ENCODE measurements at places on chromosomes 4 and X. TPM values are rescaled to one million over a fixed set of nuclear protein-coding genes. Genes with fewer than 3 reads are reported as not detected.

GRCh38 chr4:140609548-140610425 lies 41.0 kb upstream of the UCP1 start:
- H3K36me3 ChIP-seq = no peaks in the 10 kb centered on the region
- no peak overlapping the region for H3K4me3 ChIP-seq
- H3K4me1 ChIP-seq = no peaks in the 10 kb centered on the region

GRCh38 chr4:123298261-123298660 lies 98.3 kb upstream of the SPRY1 start:
- H3K4me3 ChIP-seq = no peak overlapping the region
- no peaks in the 10 kb centered on the region for H3K27me3 ChIP-seq
- DNase-seq = no peak

- no peaks in the 10 kb centered on the region for H3K36me3 ChIP-seq
- no peak overlapping the region for H3K27ac ChIP-seq
- no peaks in the 10 kb centered on the region for H3K4me1 ChIP-seq
- no peak for DNase-seq
- H3K4me3 ChIP-seq = no peak overlapping the region
Observed at GRCh38 chrX:118062817-118063615, 53.6 kb downstream of the KLHL13 start.

- H3K36me3 ChIP-seq = no peaks in the 10 kb centered on the region
- no peak overlapping the region for H3K27ac ChIP-seq
- H3K4me1 ChIP-seq = peaks cover 13% of the 10 kb centered on the region
- DNase-seq = no peak
- no peaks in the 10 kb centered on the region for H3K27me3 ChIP-seq
Observed at GRCh38 chr4:98481167-98481566, 177.2 kb downstream of the TSPAN5 start.

DNA sequence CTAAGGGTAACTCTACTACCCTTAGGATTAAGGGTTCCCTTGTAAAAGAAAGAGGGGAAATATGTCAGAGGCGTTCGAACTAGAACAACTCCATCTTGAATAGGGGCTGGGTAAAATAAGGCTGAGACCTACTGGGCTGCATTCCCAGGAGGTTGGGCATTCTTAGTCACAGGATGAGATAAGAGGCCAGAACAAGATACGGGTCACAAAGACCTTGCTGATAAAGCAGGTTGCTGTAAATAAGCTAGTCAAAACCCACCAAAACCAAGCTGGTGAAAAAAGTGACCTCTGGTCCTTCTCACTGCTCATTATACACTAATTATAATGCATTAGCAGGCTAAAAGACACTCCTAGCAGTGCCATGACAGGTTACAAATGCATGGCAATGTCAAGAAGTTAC lies 922.0 kb downstream of the DMD start:
- no peak overlapping the region for H3K27ac ChIP-seq
- H3K36me3 ChIP-seq = no peaks in the 10 kb centered on the region
- no peaks in the 10 kb centered on the region for H3K27me3 ChIP-seq
- no peaks in the 10 kb centered on the region for H3K4me1 ChIP-seq
- DNase-seq = no peak

- H3K4me1 ChIP-seq = no peaks in the 10 kb centered on the region
- H3K27me3 ChIP-seq = no peaks in the 10 kb centered on the region
- no peak overlapping the region for H3K27ac ChIP-seq
- no peak for DNase-seq
- no peak overlapping the region for H3K4me3 ChIP-seq
Observed at GRCh38 chrX:2474280-2474962, 26.4 kb downstream of the DHRSX start.

DNA sequence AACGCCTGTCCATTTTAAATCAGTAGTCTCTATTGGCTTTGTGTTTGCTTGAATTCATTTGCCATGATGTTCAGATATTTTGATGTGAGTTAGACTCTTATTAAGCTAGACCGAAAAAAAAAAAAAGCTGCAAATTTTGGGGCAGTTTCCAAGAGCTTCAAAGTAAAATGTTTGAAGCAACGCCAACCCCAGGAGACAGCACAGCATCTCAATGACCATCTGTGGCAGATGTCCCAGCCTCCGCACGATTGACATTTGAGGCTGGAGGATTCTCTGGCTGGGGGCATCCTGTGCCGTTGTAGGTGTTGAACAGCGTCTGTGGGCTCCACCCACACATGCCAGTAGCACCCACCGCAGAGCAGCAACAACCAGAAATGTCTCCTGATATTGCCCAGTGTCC lies 17.1 kb upstream of the ARSF start:
- H3K4me1 ChIP-seq = no peaks in the 10 kb centered on the region
- no peak overlapping the region for H3K27ac ChIP-seq
- no peaks in the 10 kb centered on the region for H3K36me3 ChIP-seq
- no peaks in the 10 kb centered on the region for H3K27me3 ChIP-seq

GRCh38 chr4:16862697-16863096 lies 35.7 kb downstream of the LDB2 start:
- H3K4me3 ChIP-seq = no peak overlapping the region
- DNase-seq = no peak
- H3K36me3 ChIP-seq = no peaks in the 10 kb centered on the region
- no peak overlapping the region for H3K27ac ChIP-seq

- H3K36me3 ChIP-seq = no peaks in the 10 kb centered on the region
- no peaks in the 10 kb centered on the region for H3K27me3 ChIP-seq
- H3K4me1 ChIP-seq = no peaks in the 10 kb centered on the region
- no peak overlapping the region for H3K4me3 ChIP-seq
- no peak for DNase-seq
- H3K27ac ChIP-seq = no peak overlapping the region
Observed at GRCh38 chr4:156194896-156195295, 241.2 kb upstream of the CTSO start.

DNA sequence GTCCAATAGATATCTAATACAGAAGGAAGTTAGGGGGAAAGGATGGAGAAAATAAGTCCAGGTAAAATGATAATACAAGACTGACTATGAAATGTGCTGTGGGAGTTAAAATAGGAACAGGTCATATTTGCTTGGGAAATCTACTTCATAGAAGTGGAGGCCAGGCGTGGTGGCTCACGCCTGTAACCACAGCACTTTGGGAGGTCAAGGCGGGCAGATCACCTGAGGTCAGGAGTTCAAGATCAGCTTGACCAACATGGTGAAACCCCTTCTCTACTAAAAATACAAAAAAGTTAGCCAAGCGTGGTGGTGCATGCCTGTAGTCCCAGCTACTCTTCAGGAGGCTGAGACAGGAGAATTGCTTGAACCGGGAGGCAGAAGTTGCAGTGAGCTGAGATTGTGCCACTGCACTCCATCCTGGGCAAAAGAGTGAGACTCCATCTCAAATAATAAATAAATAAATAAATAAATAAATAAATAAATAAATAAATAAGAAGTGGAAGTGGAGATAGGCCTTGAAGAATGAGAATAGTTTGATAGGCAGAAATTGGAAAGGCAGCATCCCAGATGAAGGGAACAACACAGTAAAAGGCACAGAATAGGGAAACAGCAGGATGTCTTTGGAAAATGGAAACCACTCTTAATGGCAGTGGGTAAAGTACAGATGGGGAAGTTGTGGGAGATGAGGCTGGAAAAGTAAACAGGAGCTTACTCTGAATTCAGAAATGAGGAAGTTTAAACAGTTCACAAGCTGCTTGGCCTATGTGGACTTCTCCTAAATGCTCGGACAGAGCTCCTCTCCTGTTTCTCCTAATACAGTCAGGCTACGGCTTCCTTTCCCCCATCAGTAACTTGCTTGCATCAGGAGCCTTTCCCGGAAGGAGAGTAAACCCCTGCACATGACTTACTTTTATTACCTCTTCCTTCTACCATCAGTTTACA lies 15.1 kb upstream of the GK start:
- H3K4me3 ChIP-seq = no peak overlapping the region
- DNase-seq = no peak
- no peaks in the 10 kb centered on the region for H3K27me3 ChIP-seq
- H3K36me3 ChIP-seq = no peaks in the 10 kb centered on the region
- H3K27ac ChIP-seq = no peak overlapping the region

DNA sequence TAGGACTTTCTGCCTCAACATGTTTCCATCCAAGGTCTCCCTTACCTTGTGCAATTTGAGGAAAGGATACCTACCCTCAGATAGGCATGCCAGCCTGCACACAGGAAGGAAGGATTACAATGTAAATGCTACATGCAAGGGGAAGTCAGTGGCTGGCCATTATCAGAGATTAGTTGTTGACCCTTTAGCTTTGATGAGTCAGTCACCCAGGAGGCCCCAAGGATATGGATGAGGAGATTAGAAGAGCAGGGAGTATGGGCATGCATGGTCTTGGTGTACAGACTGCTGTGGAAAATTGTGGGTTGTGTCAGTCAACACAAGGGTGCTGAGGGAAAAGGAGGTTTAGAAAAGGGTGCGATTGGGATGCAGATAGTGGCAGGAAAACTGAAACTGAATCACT lies 92.0 kb downstream of the GUCY2F start:
- no peaks in the 10 kb centered on the region for H3K27me3 ChIP-seq
- no peak for DNase-seq
- no peaks in the 10 kb centered on the region for H3K4me1 ChIP-seq
- no peaks in the 10 kb centered on the region for H3K36me3 ChIP-seq

GRCh38 chr4:42658261-42658660 lies 1.4 kb upstream of the ATP8A1 start:
- H3K4me1 ChIP-seq = peaks cover 32% of the 10 kb centered on the region
- DNase-seq = no peak
- H3K4me3 ChIP-seq = peak overlapping the region; percentile 91
- peak overlapping the region; percentile 84 for H3K27ac ChIP-seq
- H3K27me3 ChIP-seq = no peaks in the 10 kb centered on the region

GRCh38 chr4:186691396-186691795 lies 32.3 kb downstream of the FAT1 start:
- no peak for DNase-seq
- peaks cover 47% of the 10 kb centered on the region for H3K4me1 ChIP-seq
- H3K36me3 ChIP-seq = no peaks in the 10 kb centered on the region
- H3K4me3 ChIP-seq = no peak overlapping the region
- H3K27ac ChIP-seq = no peak overlapping the region

DNA sequence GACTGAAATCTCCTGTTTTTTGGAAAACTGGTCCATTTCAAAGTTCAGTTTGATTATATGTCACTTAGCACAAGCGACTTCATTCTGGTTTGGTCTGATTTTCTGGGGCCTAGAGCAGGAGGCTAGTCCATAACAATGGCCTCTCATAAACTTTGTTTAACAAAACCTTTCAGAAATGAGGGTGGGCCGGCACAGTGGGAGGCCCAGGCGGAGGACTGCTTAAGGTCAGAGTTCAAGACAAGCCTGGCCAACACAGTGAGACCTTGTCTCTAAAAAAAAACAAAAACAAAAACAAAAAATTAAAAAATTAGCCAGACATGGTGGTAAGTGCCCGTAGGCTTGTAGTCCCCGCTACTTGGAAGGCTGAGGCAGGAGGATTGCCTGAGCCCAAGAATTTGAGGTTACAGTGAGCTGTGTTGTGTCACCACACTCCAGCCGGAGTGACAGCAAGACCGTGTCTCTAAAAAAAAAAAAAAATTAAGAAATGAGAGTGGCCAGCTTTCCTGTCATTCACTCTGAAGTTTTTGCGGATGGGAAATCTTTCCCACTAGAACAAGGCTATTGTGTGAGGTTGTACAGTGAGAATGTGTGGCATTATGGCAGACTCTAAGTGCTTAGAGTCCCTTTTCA lies 1.2 kb upstream of the PLAC8 start:
- H3K4me1 ChIP-seq = no peaks in the 10 kb centered on the region
- no peaks in the 10 kb centered on the region for H3K36me3 ChIP-seq

GRCh38 chr4:54659313-54659712 lies 1.6 kb downstream of the KIT start:
- H3K4me1 ChIP-seq = peaks cover 16% of the 10 kb centered on the region
- no peak for DNase-seq
- peak overlapping the region; percentile 34 for H3K27ac ChIP-seq
- H3K4me3 ChIP-seq = peak overlapping the region; percentile 82

DNA sequence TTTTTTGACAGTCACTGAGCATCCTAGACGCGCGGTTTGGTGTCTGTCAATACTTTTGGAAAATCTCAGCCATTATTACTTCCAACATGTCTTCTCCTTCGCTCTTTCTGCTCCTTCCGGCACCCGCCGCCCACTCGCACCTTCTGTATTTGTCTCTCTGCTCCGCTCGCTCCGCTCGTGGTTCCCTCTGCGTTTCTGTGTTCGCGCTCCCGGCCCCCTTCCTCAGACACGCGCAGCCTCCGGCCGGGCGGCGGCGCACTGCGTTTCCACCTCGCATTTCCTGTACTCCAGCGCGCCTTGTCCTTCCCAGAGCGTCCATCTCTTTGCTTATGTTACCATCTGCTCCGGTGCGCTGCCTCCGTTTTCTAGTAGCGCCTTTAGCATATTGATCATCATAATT lies 21.1 kb downstream of the PDE6B start:
- no peaks in the 10 kb centered on the region for H3K4me1 ChIP-seq
- DNase-seq = no peak
- no peak overlapping the region for H3K4me3 ChIP-seq

- H3K27me3 ChIP-seq = no peaks in the 10 kb centered on the region
- H3K27ac ChIP-seq = peak overlapping the region; percentile 39
- H3K4me3 ChIP-seq = no peak overlapping the region
- DNase-seq = no peak
- no peaks in the 10 kb centered on the region for H3K36me3 ChIP-seq
Observed at GRCh38 chr4:122170775-122171174, 18.6 kb downstream of the BLTP1 start.

GRCh38 chrX:148960060-148960459 lies 459.6 kb downstream of the AFF2 start:
- H3K4me1 ChIP-seq = no peaks in the 10 kb centered on the region
- no peaks in the 10 kb centered on the region for H3K36me3 ChIP-seq
- DNase-seq = no peak

DNA sequence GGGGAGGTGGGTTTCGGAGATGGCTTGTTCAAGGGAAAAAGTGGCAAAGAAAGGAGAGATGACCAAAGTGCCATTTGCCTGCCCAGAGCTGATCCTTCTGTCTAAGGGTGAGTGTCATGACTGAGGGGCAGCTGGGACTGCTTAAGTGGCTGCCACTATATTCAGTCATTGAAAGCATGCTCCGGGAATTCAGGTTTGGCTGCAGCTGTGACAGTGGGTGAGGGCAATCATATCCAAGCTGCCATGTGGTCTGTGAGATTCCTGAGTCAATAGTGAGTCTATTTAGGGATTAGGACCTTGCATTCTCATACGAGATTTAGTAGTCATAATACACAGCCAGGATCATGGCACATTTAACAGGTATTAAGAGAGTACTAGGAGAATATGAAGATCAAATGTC lies 138.8 kb upstream of the BANK1 start:
- H3K4me3 ChIP-seq = no peak overlapping the region
- H3K36me3 ChIP-seq = no peaks in the 10 kb centered on the region
- H3K4me1 ChIP-seq = no peaks in the 10 kb centered on the region
- no peaks in the 10 kb centered on the region for H3K27me3 ChIP-seq
- no peak overlapping the region for H3K27ac ChIP-seq

GRCh38 chr4:21795091-21795490 lies 153.5 kb downstream of the KCNIP4 start:
- no peaks in the 10 kb centered on the region for H3K4me1 ChIP-seq
- no peaks in the 10 kb centered on the region for H3K27me3 ChIP-seq
- no peaks in the 10 kb centered on the region for H3K36me3 ChIP-seq

Gene ALB
- total RNA-seq = not detected

Gene PAGE1
- total RNA-seq = not detected

Gene BST1
- total RNA-seq = 15.7 TPM

Gene TMEM35A
- total RNA-seq = 7.7 TPM

Measured in thoracic aorta (tissue), 2 donors.